ENCODE measurements at places on chromosomes 4 and X. TPM values are rescaled to one million over a fixed set of nuclear protein-coding genes. Genes with fewer than 3 reads are reported as not detected.
A peak's percentile ranks its signal among the peaks of the same experiment; 100 is the strongest.

The VCX3B gene
- not detected for total RNA-seq

The NAP1L3 gene
- total RNA-seq = 7.5 TPM

The SPINK2 gene
- 14.7 TPM for total RNA-seq

- DNase-seq = no peak
These were observed 54.9 kb downstream of the SLC9A7 start for GRCh38 chrX:46703980-46704379.

DNA sequence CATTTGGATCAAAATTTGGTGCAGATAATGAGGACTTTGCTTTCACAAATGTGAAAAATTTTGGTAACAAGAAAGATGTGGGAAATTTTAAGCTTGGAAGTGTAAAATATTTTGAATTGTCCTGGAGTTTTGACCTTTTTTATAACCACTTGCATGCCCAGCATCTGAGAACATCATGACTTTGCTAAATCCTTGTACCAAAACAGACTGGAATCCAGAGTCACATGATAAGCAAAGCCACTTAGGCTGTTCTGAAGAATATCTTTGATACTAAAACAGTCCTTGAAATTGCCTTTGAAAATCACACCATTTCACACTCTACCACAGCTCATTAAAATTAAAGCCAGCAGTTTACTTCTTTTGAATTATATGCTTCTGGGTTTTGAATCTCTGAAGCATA, 2.5 kb upstream of the PPM1K start:
- no peak for DNase-seq

DNA sequence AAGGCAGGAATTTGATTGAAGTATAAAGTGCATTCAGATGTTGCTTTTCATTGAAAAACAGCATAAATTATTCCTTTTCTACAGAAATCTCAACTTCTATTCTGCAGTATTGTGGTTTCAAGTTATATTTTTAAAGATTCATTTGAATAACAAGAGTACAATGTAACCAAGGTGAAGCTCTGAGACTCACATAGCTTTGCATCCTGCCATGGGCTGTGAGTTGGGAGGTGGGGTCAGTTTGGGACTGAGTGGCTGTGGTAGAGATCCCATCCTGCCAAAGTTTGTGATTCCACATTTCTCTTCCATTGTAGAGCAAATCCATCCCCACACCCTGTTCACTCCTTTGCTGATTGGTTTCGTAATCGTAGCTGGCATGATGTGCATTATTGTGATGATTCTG, 69.2 kb downstream of the KIT start:
- no peak for DNase-seq

DNA sequence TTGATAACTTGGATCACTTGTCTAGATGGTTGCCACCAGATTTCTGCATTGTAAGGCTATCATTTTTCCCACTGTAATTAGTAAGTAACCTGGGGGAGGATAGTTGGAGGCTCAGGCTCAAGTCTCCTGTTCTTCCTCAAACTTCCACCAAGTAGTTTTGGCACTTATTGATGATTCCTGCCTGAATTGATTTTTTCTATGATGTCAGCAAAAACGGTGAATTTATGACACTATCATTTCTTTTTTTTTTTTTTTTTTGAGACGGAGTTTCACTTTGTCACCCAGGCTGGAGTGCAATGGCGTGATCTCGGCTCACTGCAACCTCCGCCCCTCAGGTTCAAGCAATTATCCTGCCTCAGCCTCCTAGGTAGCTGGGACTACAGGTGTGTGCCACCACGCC, 12.4 kb downstream of the TMSB4X start:
- DNase-seq = no peak

DNA sequence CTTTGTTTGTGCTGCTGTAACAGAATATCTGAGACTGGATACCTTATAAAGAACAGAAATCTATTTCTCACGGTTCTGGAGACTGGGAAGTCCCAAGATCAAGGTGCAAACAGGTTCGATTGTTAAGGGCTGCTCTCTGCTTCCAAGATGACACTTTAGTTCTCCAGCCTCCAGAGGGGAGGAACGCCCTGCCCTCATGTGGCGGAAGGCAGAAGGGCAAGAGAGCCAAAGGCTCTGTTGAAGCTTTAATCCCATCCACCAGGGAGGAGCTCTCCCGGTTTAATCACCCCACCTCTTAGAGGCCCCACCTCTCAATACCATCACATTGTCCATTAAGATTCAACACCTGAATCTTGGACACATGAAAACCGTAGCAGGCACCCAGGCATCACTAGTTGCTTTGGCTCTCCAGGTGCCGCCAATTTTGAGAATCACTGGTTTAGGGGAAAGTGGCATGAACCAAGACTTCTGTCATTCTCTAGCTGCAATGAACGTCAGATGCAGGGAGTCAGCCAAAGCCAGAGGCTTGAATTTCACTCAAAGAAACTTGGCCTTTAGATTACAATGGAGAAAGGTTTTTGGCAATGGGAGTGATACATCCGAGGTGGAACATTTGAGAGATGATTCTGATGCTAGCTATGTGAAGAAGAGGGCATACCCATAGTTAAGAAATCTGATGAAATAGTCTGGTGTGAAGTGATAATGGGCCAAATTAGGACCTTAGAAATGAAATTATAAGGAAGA, 15.7 kb downstream of the FHL1 start:
- DNase-seq = peak; percentile 74

- DNase-seq = no peak
These were observed 126.0 kb upstream of the GUCY1A1 start for GRCh38 chr4:155540698-155541097.

DNA sequence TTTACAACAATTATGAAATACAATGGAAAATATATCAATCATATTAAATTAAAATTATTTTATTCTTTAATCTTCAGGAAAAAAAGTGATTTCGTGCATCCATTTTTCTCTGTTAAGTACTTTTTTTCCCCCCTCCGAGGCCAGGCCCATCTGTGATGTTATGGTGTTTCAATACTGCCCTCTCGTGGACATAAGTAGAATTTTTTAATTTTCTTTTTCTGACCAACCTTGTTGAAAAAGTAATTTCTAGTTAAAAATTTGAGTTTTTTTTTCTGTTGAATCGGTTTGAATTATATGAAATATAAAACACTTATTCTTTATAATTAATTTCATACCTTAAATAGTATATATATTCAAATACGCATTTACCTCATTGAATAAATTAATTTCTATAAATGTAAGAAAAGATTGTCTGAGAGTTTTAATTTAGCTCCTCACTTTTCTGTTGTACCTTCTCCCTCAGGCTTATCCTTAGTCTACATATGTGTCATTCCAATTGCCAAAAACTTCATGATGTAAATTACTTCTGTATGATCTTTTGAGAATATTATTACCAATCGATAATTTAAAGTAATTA, 175.8 kb upstream of the TECRL start:
- DNase-seq = no peak

Data from right atrium auricular region (tissue), 2 donors.